GM04504 (cell line): ENCODE measurements at places on chromosomes 13 and 19.

DNA sequence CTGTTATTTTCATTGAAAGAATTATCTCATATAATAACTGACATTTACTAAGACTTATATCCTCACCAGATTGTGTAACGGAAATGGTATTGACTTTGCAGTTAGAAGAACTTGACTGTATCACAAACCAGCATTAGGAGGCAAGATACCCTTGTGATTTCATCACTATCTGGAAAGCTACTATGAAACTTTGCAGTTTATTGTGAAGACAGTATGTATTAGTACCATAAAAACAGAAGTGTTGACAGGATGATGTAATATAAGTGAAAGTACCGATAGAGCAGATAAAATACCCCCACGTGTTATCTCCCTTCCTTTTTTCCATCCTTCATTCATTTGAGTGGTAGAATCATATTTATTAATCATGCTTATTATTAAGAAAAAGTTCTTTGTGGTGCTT is 365.7 kb upstream of the KLHL1 start:
- no peak for DNase-seq

- DNase-seq: no peak
These were observed 798 bp downstream of the SLC1A5 start for GRCh38 chr19:46787331-46788261.

- DNase-seq: no peak
These were observed 47.6 kb downstream of the FOXO1 start for GRCh38 chr13:40618581-40619478.

DNA sequence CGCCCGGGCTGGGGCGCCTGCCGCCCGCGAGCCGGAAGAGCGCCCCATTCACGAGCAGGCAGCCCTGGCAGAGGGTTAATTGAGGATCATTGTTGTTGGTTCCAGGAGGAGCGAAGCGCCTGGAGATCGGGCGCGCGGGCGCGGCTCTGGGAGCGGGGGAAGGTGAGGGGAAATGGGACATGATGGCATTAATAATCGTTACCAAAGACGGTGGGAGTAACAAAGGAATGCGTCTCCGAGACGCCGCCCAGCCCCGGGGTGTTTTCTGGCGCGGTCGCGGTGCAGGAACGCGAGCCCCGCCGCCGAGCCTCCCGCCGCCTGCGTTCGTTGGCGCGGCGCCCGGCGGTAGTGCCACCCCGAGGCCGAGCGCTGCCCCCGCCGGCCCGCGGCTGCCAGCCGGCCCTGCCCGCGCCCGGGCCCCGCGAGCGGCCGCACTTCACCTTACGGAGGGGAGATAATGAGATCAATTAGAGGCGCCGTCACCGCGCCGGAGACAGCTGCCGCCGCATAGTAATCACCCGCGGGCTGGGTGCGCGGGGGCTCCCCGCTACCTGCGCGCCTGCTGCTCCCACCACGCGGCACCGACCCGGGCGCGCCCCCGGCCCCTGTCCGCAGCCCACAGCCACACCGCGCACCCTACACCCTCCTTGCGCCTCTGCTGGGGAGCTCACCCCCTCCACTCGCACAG is 2.8 kb downstream of the ZNF536 start:
- DNase-seq: no peak

DNA sequence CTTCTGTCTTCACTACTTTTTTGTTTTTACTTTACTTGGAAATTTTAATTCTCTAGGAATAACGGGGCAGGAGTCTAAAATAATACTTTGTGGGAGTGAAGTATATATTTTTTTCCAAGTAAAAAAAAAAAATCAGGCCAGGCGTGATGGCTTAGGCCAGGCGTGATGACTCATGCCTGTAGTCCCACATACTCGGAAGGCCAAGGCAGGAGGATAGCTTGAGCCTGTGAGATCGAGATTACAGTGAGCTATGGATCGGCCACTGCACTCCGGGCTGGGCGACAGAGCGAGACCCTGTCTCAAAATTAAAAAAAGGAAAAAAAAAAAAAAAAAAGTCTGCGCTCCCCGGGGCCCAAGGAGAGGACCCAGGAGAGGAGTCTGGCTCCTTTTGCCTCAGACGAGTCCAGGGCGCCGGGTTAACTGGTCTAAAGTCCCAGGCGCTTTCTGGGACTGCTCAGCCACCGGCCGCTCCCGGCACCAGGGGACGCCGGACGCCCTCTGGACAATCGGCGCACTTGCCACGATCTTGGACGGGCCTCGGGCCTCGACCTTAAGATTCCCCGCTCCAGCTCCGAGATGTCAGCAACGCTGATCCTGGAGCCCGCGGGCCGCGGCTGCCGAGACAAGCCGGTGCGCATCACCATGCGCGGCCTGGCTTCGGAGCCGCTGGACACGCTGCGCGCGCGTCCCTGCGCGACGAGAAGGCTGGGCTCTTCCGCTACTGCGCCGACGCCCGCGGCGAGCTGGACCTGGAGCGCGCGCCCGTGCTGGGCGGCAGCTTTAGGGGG is 2.7 kb upstream of the ZFP82 start:
- no peak for DNase-seq

GRCh38 chr13:106989876-106990275 is 421.9 kb upstream of the ARGLU1 start:
- DNase-seq: no peak

- no peak for DNase-seq
These were observed 3.2 kb upstream of the PRKCG start for GRCh38 chr19:53878776-53879139.

GRCh38 chr19:39828654-39829032 is 5.3 kb downstream of the DYRK1B start:
- no peak for DNase-seq

DNA sequence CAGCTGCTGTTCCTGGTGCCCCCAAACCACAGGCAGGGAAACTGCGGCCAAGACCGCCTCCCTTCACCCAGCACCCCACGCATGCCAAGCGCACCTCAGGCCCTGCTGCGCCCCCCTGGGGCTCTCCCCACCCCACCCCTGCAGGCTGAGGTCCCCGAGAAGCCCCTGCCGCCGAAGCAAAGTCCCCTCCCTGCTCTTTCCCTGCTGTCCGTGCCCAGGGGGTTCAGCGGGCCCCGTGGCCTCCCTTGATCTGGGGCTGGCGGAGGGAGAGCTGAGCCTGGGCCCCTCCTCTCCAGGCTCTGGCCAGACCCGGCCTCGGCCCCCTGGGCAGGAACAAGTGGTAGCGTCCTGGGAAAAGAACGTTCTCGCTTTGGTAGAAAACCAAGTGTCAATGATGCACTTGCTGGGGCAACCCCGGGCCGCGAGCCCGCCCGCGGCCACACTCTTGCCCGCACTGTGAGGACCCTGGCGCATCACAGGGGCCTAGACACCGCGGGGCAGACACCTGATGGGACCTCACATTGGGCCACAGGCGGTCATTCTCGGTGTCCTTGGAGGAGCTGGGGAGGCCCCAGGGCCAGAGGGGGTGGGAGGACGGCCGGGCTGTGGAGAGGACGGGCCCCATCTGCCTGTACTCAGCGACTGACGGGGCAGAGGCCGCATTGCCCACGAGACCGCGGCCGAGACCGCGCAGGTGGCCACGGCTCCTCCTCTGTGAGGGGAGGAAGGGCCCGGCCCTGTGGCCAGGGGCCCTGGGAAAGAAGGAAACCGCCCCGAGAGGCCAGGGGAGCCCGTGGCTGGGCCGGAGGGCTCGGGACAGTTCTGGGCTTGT is 29.0 kb downstream of the GPX4 start:
- no peak for DNase-seq

DNA sequence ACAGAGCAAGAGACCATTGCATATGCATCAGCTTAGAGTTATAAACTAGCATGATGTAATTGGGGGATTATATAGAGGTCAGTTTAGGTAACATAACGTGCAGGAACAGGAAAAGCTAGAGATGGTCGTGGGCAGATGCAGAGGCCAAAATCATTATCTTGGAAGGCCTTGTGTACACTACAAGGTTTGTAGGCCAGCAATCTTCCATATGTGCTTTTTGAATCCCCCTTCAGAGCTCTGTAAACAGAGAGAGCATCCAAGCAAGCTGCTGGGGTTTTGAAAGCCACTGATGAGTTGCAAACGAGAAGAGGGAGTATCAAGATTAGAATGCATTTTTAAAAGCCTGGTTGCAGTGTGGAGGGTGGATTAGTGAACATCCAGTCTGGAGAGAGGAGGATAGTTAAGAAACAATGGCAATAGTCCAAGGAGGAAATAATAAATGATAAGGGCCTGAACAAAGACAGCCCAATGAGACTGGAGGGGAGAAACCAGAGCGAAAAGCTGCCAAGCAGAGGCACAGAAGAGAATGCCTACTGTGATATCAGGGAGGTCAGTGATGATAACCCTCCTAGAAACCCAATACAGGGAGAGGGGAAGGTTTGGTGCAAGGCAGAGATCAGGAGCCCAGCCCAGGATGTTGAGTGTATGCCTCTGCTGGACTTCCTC is 109.6 kb downstream of the ZAR1L start:
- no peak for DNase-seq

GRCh38 chr19:32976223-32976805 is 4.3 kb downstream of the FAAP24 start:
- peak; percentile 14 for DNase-seq

DNA sequence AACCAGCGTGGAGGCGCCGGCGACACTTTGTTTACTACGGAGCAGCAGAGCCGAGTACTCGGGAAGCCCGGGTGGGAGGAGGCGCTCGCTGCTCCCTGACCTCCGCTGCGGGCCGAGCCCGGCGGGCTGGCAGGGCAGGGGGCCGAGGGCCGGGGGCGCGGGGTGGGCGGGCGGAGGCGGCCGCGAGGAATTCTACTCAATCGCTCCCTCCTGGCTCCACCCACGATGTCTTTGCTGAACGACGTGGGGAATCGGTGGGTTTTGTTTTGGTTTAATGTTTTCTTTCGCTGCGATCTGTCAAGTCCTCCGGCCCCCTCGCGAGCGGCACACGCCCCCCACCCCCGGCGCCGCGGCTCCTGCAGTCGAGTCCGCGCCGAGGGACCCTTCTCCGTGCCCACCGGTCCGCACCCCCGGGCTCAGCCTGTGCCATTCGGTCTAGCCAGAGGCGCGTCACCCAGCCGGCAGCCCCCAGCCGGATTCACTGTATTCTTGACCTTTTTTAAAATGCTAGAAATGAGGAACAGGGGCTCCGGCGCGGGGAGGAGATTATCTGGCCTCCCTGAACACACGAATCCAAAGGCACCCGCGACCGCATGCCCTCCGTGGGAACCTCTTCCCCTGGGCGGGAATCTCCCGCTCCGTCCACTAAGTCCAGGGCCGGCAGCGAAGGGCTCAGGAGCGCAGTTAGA is 636 bp upstream of the FOXO1 start:
- DNase-seq: no peak

DNA sequence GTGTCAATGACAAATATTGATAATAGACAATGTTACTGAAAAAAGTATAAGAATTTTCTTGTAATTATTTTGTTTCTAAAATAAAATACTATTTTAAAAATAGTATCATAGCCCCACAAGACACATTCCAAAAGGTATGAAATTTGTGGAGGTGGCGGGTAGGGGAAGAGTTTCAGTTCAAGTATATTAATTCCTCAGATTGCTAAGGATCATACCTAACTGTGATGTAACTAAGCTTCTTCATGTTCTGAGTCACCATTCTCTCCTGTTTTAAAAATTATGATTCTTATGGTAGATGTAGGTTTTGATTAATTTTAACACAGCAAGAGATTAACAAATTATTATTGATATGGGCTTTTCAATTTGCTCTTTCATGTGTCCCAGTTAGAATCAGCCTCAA is 61.3 kb downstream of the MYO16 start:
- DNase-seq: no peak

GRCh38 chr19:16143399-16144215 is at the start of gene HSH2D:
Gene HSH2D, plus strand, starts transcription at chr19:16143685. Its CDS starts 5,066 bp downstream, at chr19:16148751.
- no peak for DNase-seq

DNA sequence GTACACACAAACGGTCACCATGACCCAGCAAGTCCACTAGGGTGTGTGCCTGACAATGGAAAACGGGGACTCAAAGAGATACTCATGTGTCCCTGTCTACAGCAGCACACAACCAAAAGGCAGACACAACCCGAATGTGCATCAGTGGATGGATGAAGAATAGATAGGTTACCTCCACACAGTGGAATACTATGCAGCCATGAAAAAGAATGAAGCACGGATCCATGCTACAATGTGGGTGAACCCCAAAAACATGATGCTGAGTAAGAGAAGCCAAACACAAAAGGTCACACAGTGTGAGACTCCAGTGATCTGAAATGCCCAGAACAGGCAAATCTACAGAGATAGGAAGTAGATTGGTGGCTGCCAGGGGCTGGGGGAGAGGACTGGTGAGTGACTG is 9.0 kb downstream of the CERS1 start:
- no peak for DNase-seq

GRCh38 chr13:23570099-23570920 is at the start of gene TNFRSF19:
Gene TNFRSF19, plus strand, starts transcription at chr13:23570412. Its CDS starts 19,772 bp downstream, at chr13:23590184.
- DNase-seq: peak; percentile 84

DNA sequence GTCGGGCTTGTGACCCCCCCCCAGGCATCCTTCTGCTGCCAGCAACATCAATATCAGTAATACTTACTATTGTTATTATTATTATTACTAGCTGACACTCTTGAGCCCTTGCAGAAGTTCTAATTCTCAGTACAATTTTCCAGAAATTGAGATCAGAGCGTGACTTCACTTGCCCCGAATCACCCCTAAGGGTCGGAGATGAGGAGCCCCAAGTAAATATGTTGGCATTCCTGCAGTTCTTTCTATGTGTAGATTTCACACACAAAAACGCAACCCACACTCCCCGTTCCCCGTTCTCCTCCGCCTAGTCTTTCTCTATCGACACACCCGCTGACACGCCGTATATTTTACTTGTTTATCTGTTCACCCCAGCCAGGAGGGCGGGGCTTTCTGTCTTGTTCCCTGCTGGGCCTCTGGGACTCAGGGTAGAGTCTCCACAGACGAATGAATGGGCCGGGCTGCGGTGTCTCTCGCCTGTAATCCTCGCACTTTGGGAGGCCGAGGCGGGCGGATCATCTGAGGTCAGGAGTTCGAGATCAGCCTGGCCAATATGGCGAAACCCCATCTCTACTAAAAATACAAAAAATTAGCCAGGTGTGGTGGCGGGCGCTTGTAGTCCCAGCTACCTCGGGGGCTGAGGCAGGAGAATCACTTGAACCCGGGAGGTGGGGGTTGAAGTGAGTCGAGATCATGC is 14.7 kb downstream of the TLE5 start:
- peak; percentile 47 for DNase-seq

DNA sequence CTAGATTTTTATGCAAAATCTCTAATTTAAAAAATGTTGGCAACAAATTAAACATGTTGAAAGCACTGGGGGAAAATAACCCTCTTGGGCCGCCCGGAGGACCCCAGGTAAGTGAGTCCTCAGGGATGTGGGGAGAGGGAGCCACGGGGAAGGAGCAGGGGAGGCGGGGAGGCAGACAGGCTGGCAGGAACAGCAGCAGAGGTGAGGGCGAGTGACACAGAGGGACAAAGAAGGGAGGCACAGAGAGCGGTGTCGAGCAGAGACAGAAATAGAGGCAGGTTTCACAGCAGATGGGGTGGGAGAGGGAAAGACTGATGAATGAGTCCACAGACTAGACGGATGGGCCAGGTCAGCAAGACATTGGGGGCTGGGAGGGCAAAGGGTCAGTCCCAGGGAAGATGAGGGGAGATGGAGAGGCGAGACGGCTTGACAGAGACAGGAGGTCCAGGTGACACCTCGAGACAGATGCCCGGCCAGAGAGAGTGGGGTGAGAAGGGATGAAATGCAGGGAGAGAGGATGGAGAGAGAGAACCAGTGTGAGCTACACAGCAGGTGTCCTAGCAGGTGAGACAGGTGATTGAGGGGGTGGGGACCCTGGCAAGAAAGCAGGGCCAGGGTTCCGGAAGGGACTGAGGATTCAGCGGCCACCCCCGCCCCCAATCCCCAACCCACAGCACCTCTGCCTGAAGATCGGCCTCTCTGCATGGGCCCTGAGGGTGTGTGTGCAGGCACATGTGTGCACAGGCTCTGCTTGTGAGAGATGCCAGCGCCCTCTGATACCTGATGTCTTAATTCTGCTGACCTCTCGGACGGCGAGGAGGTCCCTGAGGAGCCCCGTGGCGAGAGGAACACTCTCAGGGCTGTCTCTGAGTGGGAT is 3.8 kb downstream of the LRRC4B start:
- DNase-seq: no peak
